ENCODE measurements at places on chromosomes 4 and X. TPM values are rescaled to one million over a fixed set of nuclear protein-coding genes. Genes with fewer than 3 reads are reported as not detected.

GRCh38 chr4:3112201-3112600 is 37.7 kb downstream of the HTT start:
- H3K27ac ChIP-seq, result peak overlapping the region; percentile 33
- no peaks in the 10 kb centered on the region for H3K27me3 ChIP-seq
- peaks cover 25% of the 10 kb centered on the region for H3K4me1 ChIP-seq
- peaks cover 44% of the 10 kb centered on the region for H3K36me3 ChIP-seq
- H3K4me3 ChIP-seq, result no peak overlapping the region

DNA sequence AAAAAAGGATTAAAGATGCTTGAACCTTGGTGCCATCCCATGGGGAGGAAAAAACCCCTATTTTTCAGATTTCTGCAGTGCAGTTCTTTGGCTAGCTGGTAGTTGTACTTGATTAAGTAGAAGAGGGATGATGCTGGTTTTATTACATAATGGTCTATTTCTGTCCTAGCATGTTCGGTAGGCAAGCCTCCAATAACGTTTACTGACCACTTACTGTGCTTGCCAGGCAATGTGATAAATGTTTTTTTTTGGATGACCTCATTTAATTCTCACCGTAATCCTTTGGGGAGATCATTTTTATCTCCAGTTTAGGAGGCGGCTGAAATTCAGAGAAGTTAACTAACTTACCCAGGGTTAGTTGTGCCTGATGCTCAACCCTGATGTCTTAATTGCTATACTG is 92.1 kb upstream of the RPA4 start:
- H3K27me3 ChIP-seq, result no peaks in the 10 kb centered on the region
- H3K36me3 ChIP-seq, result no peaks in the 10 kb centered on the region
- H3K4me3 ChIP-seq, result no peak overlapping the region

DNA sequence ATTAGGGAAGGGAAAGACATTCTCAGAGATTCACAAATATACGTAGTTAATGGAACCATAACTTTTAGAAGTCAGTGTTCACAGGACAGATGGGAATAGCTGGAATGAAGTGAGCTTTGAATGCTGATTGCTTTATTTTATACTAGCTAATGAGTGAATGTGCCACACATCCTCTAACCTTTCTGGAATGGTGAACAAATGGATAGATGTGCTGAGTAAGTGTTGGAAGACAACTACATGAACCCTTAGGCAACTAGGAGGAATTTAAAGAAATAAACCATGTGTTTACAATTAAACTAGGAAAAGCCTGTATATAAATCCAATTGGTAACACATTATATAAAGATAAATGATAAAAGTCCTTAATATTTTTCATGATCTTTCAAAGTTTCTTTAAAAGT is 91.6 kb upstream of the LIMCH1 start:
- no peaks in the 10 kb centered on the region for H3K4me1 ChIP-seq
- DNase-seq, result no peak
- H3K4me3 ChIP-seq, result no peak overlapping the region
- peaks cover 2% of the 10 kb centered on the region for H3K27me3 ChIP-seq
- no peaks in the 10 kb centered on the region for H3K36me3 ChIP-seq
- no peak overlapping the region for H3K27ac ChIP-seq

DNA sequence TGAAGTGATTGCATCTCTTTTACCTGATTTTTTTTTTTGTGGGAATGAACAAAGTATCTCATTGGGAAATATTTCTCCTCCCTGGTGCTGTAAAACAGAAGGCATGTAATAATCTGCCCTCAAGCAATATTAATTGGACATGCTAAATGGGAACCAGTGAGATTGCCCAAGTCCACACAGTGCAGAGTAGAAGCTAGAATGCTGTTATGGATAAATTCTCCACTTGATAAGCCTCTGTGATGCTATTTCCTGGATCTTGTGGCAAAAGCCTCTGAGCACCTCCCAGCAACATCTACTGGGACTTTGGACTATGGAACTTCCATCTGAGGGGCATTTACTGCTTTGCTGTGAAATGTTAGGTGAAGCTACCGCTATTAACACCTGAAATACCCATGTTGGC is 46.9 kb upstream of the YTHDC1 start:
- H3K4me1 ChIP-seq, result no peaks in the 10 kb centered on the region
- H3K4me3 ChIP-seq, result no peak overlapping the region
- H3K36me3 ChIP-seq, result no peaks in the 10 kb centered on the region

- H3K27me3 ChIP-seq, result no peaks in the 10 kb centered on the region
- H3K4me1 ChIP-seq, result peaks cover 66% of the 10 kb centered on the region
- no peak overlapping the region for H3K27ac ChIP-seq
Measured at GRCh38 chrX:147897117-147897516, 14.6 kb upstream of the FMR1 start.

DNA sequence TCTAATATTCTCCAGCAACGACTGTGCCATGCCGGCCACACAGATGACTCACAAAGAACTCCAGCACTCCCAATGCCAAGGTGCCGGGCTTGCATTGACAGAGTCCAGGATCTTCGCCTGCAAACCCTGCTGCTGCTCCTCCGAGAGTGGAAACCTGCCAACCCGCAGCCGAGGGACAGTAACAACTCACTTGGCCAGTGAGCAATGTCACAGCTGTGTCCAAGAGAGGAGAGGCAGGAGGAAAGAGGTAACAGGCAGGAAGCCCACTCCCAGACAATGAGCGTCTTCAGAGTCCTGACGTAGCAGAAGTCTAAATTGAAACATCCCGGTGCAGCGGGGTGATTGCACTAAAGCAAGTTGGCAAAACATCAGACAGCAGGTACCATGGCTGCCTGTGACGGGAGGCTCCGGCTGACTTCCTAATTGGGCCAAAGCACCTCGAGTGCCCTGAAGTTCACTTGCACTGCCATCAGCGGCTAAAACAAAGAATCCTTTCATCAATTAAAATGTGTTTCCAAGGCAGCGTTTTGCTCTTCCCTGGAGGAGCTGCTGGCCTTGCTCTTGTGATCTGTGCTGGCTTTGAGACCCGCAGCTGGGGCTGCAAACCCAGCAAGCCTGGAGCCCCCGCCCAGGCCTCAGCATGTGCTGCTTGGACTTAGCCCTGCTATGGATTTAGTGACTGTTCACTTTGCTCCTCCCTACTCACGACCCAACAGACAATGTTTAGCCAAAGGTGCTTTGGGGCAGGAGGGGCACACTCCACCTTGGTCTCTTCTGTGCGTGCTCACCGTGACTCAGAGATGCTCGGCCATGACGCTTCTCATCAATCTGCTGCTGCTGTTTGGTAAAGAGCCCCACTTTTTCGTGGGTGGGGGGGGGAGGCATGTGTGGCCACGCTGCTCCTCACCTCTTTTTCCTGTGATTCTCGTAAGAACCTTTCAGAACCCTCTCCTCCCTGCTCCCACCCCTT is 36.5 kb downstream of the DCTD start:
- no peaks in the 10 kb centered on the region for H3K27me3 ChIP-seq
- peaks cover 10% of the 10 kb centered on the region for H3K4me1 ChIP-seq
- DNase-seq, result no peak
- H3K36me3 ChIP-seq, result peaks cover 23% of the 10 kb centered on the region
- H3K27ac ChIP-seq, result no peak overlapping the region
- H3K4me3 ChIP-seq, result no peak overlapping the region

DNA sequence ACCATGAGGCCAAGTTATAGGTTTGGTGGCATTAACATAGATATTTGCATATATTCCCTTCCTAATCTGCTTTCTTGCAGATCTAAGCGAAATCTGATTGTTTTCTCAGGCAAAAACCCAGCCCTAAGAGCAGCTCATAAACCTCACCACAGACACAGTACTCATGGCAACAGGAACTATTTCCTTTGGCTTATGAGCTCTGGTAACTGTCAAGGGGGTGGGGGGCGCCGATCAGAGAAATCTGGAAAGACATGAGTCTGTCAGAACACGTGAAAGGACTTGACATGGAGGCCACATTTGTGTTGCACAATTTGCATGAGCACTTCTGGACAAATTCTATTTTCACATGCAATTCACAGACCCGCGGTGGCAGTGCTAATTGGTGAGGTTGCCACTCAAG is 83.7 kb downstream of the MGST2 start:
- no peaks in the 10 kb centered on the region for H3K36me3 ChIP-seq
- no peak overlapping the region for H3K4me3 ChIP-seq
- H3K4me1 ChIP-seq, result peaks cover 4% of the 10 kb centered on the region
- no peak overlapping the region for H3K27ac ChIP-seq

DNA sequence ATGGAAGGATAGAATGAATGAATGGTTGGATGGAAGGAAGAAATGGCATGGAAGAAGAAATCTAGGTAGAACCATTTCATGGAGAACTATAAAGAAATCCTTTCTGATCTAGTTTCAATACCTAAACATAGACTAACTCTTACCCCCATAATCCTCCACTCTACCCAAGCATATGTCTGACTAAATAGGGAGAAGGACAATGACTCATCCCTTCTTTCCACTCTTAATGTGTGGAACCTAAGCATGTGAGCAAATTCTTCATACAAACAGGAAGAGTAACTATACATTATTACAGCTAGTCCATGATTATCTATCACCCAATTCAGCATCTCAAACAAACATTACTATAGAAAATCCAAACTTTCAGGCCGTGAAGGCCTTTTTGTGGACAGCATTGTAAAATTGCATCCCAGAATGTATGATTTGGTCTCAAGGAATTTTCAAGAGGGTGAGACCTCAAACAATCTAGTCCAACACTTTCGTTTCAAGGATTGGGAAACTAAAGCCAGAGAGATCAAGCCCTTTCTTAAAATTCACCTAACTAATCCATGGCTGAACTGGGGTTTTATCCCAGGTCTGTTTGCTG is 11.2 kb downstream of the C1QTNF7 start:
- H3K4me1 ChIP-seq, result peaks cover 22% of the 10 kb centered on the region
- H3K27ac ChIP-seq, result no peak overlapping the region
- DNase-seq, result no peak
- H3K36me3 ChIP-seq, result no peaks in the 10 kb centered on the region

GRCh38 chr4:85788604-85789003 is 313.7 kb downstream of the ARHGAP24 start:
- H3K27me3 ChIP-seq, result no peaks in the 10 kb centered on the region
- no peak overlapping the region for H3K4me3 ChIP-seq
- peaks cover 4% of the 10 kb centered on the region for H3K36me3 ChIP-seq
- H3K27ac ChIP-seq, result peak overlapping the region; percentile 17
- H3K4me1 ChIP-seq, result peaks cover 97% of the 10 kb centered on the region

- H3K4me1 ChIP-seq, result peaks cover 11% of the 10 kb centered on the region
- no peak overlapping the region for H3K27ac ChIP-seq
- no peaks in the 10 kb centered on the region for H3K36me3 ChIP-seq
- DNase-seq, result no peak
- no peak overlapping the region for H3K4me3 ChIP-seq
Measured at GRCh38 chr4:169334335-169334734, 63.6 kb upstream of the SH3RF1 start.

GRCh38 chr4:165668694-165669093 is 204.3 kb upstream of the TLL1 start:
- H3K4me3 ChIP-seq, result no peak overlapping the region
- H3K27ac ChIP-seq, result no peak overlapping the region
- DNase-seq, result no peak
- no peaks in the 10 kb centered on the region for H3K27me3 ChIP-seq
- H3K36me3 ChIP-seq, result no peaks in the 10 kb centered on the region
- H3K4me1 ChIP-seq, result peaks cover 7% of the 10 kb centered on the region

DNA sequence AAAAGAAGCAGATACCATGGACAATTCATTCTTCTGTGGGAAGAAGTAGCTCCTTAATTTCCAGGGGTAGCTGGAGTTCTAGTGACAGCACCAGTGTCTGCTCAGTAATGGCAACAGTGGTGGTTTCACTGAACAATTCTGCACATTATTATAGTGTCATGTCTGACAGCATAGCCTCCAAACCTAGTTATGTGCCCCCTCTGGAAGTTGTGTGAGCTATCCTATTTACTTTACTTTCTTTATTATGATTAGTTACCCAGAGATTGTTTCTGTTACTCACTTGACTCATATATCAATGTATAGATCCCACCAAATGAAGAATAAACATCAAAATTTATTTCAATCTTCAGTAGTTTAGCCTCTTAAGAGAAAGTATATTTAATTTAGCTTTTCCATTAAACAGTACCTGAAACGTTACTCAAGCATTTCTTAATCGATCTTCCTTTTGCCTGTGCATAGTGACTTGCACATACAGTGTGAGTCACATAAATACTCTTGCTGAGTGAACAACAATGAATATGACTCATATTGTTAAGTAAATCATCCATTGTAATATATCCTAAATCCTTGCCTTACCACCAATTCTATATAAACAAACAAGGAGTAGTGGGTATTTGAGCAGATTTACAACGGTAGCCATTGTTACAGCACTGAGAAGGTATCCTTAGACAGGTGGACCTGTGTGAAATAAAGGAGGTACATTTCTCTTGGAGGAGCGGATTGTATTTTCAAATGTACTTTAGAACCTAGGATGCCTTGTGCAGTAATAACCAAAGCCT is 534.7 kb downstream of the ANKRD50 start:
- DNase-seq, result no peak
- no peaks in the 10 kb centered on the region for H3K27me3 ChIP-seq
- peaks cover 55% of the 10 kb centered on the region for H3K4me1 ChIP-seq

- peak overlapping the region; percentile 90 for H3K27ac ChIP-seq
- peaks cover 11% of the 10 kb centered on the region for H3K27me3 ChIP-seq
- H3K4me3 ChIP-seq, result peak overlapping the region; percentile 95
- DNase-seq, result no peak
- no peaks in the 10 kb centered on the region for H3K36me3 ChIP-seq
Measured at GRCh38 chr4:127783026-127783769, 1.1 kb downstream of the HSPA4L start.

DNA sequence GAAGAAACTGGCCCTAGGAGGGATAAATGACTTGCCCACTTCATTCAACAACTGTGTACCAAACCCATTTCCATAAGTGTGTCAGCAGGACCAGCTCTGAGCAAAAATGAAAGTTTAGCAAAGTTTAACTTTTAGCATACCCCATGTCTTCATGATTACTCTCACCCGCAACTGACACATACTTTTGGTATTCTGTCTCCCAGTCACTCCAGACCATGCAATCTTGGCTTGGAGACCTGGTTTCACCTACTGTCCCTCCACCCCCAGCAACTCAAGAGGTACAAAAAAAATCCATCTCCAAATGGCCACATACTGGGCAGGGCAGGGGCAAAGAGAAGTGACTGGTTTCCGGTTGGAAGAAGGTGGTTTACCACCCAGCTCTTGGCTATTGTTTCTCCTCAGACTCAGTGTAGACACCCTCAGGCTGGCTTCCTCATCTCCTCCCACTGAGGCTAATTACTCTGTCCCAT is 79.8 kb downstream of the RLIM start:
- DNase-seq, result peak; percentile 77
- H3K4me1 ChIP-seq, result peaks cover 16% of the 10 kb centered on the region
- H3K4me3 ChIP-seq, result peak overlapping the region; percentile 32
- peaks cover 4% of the 10 kb centered on the region for H3K36me3 ChIP-seq
- H3K27me3 ChIP-seq, result no peaks in the 10 kb centered on the region

DNA sequence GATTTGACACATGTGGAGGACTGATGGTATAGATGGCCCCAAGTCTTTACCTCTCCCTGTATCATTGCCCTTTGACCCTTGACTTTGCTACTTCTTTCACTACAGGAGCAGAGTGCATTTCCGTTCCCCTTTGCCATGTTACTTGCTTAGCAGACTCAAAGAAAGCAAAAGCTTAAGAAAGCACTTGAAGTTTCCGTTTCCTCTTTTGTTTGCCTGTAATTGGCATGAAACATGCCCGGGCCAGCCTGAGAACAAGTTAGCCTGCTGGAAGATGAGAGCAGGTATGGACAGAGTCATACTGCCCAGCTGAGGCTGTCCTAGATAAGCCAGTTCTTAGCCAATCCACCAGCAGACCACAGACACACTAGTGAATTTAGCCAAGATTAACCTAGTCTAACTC is 206.0 kb downstream of the BCOR start:
- DNase-seq, result no peak
- H3K36me3 ChIP-seq, result no peaks in the 10 kb centered on the region
- no peak overlapping the region for H3K4me3 ChIP-seq
- H3K4me1 ChIP-seq, result peaks cover 30% of the 10 kb centered on the region

Gene APEX2
- 13.6 TPM for total RNA-seq

Gene ZMAT1
- total RNA-seq, result 4.9 TPM

Gene USP17L27
- not detected for total RNA-seq

Gene TKTL2
- not detected for total RNA-seq

Gene TMA16
- total RNA-seq, result 30.8 TPM

Gene ZAR1
- total RNA-seq, result not detected

Gene MAGEB17
- total RNA-seq, result not detected

Gene PITX2
- total RNA-seq, result not detected

Gene LNX1
- 0.44 TPM for total RNA-seq

Gene SUPT20HL2
- not detected for total RNA-seq

Measured in osteocyte (in vitro differentiated cells).